ENCODE measurements at places on chromosomes 12 and 14. TPM values are rescaled to one million over a fixed set of nuclear protein-coding genes. Genes with fewer than 3 reads are reported as not detected.

GRCh38 chr12:20119596-20120402 is 248.5 kb upstream of the PDE3A start:
- DNase-seq = no peak
- H3K27ac ChIP-seq = no peak overlapping the region
- H3K4me3 ChIP-seq = no peak overlapping the region
- no peaks in the 10 kb centered on the region for H3K27me3 ChIP-seq
- H3K4me1 ChIP-seq = no peaks in the 10 kb centered on the region

- no peaks in the 10 kb centered on the region for H3K4me1 ChIP-seq
- H3K27ac ChIP-seq = no peak overlapping the region
- H3K27me3 ChIP-seq = peaks cover 22% of the 10 kb centered on the region
- no peak for DNase-seq
- H3K36me3 ChIP-seq = no peaks in the 10 kb centered on the region
- H3K4me3 ChIP-seq = no peak overlapping the region
These were observed 67.5 kb downstream of the CLMN start for GRCh38 chr14:95252219-95252618.

DNA sequence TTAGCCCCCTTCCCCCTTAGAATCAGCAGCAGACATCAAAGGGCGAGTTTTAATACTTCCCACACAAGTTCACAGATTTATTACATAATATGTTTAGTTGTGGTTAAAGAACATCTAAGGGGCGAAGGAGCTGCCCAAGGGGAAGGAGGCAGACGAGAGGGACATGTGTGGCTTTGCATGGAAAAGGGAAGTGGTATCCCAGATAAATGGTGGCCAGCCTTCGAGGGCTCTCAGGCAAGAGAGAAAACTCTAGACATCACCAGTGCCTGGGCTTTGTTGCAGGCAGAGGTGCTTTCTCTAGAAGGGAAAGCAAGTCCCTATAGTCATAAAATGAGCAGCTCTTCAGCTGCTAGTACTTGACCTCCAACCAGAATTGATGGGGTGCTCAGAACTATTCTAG is 121.2 kb downstream of the CACNA1C start:
- no peaks in the 10 kb centered on the region for H3K4me1 ChIP-seq
- H3K36me3 ChIP-seq = no peaks in the 10 kb centered on the region
- no peak for DNase-seq
- H3K4me3 ChIP-seq = no peak overlapping the region
- peaks cover 6% of the 10 kb centered on the region for H3K27me3 ChIP-seq

DNA sequence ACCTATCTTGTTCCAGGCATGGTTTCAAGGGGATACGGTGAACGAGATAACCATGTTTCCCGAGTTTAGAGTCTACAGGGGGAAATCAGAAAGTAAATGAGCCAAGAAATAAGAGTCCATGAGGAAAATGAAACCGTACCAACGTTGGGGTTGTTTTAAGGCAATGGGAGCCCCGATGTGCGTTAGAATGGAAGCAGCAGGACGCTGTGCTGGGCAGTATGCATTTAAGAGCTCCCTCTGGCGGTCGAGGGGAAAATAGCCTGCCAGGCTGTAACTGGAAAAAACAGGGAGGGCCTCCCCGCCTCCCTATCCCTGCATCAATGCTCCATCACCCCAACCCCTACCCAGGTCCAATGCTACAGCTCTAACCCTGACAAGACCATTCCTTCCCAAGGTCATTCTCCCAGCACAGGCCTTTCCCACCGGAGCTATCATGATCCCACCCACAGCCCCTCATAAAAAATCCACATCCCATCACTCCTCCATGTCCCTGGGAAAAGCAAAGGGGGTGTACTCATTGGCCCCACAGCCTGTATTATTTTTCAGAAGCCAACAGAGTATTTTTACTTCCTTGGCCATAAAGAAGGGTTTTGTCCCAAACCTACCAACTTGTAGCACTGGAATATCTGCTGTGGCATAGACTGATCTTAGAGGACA is 226.3 kb upstream of the NOS1 start:
- DNase-seq = peak; percentile 70
- H3K27ac ChIP-seq = no peak overlapping the region
- peaks cover 2% of the 10 kb centered on the region for H3K27me3 ChIP-seq
- H3K4me1 ChIP-seq = no peaks in the 10 kb centered on the region
- H3K36me3 ChIP-seq = no peaks in the 10 kb centered on the region
- H3K4me3 ChIP-seq = no peak overlapping the region

DNA sequence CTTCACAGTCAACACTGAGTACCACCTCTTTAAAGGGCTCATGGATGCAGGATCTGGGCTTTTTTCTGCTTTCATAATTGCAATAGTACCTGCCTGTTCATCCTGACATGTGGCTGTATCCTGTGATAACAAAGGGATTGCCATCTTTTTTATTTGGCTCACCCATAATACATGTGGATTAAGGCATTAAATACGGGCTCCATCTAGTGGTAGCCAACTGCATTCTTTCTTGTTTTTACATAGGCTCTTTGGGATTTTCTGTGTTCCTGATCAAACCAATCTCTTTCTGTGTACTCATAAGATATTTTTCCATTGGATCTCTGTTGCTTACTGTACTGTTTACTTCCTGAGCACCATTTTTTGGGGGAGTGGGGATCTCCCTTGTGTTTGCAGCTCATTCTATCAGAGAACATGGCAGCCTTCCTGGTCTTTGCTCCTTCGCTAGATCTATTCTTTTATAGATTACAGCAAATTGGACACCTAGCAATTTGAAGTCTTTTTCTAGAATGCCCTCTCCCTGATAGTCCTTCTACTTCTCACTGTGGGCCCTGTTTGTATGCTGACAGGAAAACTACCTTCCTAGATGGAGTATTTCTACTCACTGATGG is 723.4 kb upstream of the MDGA2 start:
- DNase-seq = no peak
- H3K4me3 ChIP-seq = no peak overlapping the region
- H3K27ac ChIP-seq = no peak overlapping the region
- H3K36me3 ChIP-seq = no peaks in the 10 kb centered on the region

- H3K36me3 ChIP-seq = no peaks in the 10 kb centered on the region
- H3K4me3 ChIP-seq = no peak overlapping the region
- H3K27ac ChIP-seq = peak overlapping the region; percentile 47
- peak; percentile 10 for DNase-seq
These were observed 227.2 kb upstream of the ATP2B1 start for GRCh38 chr12:89935850-89936249.

USP15 gene
- total RNA-seq = 98.0 TPM

DIO3 gene
- not detected for total RNA-seq

Data from activated CD4-positive, alpha-beta T cell treated with anti-CD3 and anti-CD28 coated beads for 36 hours (primary cell).